ENCODE measurements at places on chromosomes 16 and 17.

GRCh38 chr16:725041-725376 lies 1.2 kb downstream of the CCDC78 start:
- DNase-seq: no peak

- DNase-seq: no peak
Observed at GRCh38 chr16:4828567-4829321, 18.3 kb downstream of the GLYR1 start.

- DNase-seq: no peak
Observed at GRCh38 chr16:89827383-89828198, 684 bp upstream of the SPIRE2 start.

DNA sequence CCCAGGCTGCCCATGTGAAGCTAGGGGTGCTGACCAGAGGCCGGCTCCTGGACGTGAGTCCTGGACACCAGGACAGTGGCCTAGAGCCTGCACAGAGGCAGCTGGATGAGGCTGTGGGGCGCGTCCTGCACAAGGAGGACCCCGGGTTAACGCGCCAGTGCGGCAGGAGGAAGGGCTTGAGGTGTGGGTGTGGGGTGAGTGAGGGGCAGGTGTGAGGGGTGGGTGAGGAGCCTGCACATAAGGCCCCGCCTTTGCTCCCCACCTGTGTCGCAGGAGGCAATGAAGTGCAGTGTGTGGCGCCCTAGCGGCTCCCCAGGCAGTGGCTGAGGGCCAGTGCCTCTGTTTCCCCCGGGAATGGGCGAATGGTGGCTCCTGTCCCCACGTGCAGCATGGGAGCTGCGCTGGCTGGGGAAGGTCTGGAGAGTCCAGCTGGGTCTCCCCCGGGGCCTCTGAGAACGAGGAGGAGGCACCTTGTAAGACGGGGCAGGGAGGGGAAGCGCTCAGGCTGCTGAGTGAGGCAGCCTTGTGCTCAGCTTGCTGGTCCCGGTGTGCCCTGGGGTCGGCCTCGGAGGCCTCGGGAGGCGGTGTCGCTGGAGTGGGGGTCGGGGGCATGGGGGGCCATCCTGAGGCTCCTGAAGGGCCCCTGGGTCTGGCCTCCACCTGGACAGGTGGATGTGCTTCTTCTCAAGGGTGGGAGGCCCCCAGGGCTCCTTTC lies 3.2 kb downstream of the CD7 start:
- DNase-seq: no peak

DNA sequence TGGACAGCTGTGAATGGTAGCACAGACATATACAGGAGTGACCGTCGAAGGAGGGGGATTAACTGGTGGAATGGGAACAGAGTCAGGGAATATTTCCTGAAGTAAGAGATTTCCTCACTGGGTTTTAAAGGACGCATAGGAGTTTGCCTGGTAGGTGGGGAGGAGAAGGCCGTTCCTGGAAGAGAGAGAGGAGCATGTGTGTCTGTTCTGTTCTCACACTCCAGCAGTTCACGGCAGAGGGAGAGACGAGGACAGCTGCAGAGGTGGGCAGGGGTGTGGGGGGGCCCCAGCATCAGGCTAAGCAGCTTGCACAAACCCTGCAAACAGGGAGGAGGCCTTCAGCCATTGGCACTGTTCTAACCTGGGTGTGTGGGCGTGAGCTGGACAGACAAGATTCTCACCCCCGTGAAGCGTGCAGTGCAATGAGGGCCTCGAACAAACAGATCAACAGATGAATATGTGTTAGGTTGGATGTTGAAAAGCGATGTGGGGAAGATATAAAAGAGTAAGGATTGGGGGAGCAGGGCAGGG lies 85.3 kb upstream of the GSE1 start:
- no peak for DNase-seq

DNA sequence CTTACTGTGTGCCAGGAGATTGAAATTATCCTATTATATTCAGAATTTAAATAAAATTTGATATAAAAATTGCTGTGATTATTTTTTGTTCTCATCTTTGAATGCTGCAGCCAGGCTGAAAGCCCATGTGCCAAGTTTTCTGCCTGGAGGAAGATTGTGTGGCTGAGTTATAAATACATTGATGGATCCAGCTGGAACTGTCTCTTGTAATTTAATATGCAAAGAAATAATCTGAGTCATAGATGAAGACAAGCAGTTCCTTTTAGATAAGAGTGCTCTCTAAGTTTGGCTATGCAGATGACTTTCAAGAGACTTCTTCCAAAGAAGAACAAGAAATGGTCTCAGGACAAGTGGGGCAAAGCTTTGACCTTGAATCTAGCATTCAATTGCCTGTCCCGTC lies 871.0 kb downstream of the CDH11 start:
- no peak for DNase-seq

GRCh38 chr17:38541281-38541680 lies 64.5 kb downstream of the SRCIN1 start:
- no peak for DNase-seq

DNA sequence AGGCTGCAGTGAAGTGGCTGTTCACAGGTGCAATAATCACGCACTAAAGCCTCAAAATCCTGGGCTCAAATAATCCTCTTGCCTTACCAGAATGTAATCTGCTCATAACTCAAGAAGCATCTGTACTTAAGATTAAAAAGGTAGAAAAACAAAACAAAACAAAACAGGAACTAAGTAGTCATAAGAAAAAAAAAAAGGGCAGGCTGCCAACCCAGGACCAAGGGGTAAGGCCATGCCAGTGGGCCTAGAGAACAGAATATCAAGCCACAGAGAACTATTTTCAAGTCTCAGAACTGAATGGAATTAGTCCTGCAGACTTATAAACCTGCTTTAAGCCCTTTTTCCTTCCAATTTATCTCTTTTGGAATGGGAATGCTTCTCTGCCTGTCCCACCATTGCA lies 64.8 kb upstream of the TBC1D3K start:
- no peak for DNase-seq

- DNase-seq: peak; percentile 25
Observed at GRCh38 chr17:10226930-10227695, 28.7 kb upstream of the GAS7 start.

- no peak for DNase-seq
Observed at GRCh38 chr16:72240466-72240865, 68.5 kb upstream of the PMFBP1 start.

GRCh38 chr16:78709137-78709884 lies 609.9 kb downstream of the WWOX start:
- DNase-seq: no peak

- DNase-seq: peak; percentile 52
Observed at GRCh38 chr17:31494259-31495021, 103.0 kb downstream of the RAB11FIP4 start.

DNA sequence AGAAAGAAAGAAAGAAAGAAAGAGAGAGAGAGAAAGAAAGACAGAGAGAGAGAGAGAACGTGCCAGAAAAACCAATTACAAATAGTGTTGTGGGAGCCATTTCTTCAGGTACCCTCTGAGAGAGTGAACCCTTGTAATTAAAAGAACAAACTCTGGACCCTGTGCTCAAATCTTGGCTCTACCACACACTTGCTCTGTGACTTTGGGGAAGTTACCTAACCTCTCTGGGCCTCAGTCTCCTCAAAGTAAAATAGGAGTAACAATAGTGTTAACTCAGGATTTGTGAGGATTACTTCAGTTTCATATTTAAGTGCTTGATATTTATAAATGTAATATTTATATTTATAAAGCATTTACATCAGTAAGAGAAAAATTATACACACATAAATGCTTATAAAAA lies 139.8 kb downstream of the GSG1L start:
- no peak for DNase-seq

DNA sequence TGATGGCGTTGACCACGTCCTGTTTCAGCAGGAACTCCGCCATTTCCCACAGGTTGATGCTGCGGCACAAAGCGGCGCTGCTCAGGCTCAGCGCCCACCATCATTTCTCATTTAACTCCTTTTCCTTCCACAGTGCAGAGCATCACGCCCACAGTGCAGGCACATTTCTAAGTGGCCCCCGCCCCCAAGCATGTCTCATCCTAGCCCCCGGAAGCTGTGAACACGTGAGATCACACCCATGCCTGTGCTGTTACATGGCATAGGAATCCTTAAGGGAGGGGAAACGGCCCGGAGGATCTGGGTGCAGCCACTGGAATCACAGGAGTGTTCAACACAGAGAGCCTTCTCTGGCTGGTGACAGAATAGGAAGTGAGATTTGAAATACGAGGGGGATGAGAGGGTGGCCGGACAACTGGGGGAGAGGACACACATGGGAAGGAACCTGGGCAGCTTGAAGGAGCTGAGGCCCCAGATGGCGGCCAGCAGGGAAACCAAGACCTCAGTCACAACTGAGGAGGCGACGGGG lies 4.7 kb downstream of the NAGPA start:
- DNase-seq: no peak

DNA sequence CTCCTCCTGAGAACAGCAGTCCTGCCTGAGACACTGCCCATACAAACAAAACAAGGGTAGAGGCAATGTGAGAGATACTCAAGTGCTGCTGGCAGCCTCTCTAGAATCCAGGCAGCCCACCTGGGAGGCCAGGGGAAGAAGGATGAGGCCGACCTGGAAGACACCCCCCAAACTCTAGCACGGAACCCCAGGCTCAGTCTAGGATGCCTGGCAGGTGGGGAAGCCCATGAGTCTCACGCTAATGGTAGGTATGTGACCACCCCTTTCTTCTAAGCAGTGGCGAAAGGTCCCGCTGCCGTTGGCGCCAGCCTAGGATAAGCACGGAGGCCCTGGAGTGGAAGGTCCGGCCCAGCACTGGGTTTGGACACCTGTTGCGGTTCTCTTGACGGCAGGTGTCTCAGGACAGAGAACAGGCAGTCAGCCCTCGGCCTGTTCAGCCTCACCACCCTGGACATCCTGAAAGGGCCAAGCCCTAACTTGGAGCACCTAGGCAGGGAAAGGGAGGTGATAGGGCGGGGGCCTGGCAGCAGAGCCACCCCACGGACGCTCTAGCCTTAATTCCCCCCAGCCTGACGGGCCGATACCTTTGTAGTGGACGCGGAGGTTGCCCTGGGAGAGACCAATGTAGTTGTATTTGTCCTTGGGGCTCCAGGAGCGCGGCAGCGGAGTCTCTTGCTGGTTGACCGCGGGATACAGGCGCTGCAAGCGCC lies 487 bp downstream of the RANBP10 start:
- no peak for DNase-seq

GRCh38 chr17:7833011-7833794 lies 814 bp upstream of the KDM6B start:
- DNase-seq: no peak

DNA sequence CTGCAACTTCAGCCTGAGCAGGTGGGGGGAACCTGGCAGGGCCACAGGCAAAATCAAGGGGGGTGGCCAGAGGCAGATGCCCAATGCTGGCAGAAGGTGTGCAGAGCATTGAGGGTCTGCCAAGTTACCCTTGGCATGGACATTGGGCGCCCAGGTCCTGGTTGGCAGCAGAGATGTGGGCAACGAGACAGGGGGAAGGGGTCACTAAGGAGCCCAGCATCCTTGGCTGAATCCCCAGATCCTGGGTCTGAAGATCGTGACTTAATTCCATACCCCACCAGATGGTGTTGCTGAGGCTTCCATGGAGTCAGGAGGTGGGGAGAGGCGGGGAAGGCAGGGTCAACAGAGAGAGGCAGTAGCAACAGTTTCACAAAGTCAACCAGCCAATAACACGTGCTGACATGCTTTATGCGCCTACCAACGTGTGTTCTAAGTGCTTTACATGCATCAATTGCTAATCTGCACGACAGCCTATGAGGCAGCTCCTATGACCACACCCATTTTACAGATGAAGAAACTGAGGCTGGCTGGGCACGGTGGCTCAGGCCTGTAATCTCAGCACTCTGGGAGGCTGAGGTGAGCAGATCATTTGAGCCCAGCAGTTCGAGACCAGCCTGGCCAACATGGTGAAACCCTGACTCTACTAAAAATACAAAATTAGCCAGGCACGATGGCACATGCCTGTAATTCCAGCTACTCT lies 83.3 kb downstream of the GSG1L start:
- DNase-seq: no peak

- DNase-seq: no peak
Observed at GRCh38 chr17:57935833-57936807, 19.1 kb downstream of the CUEDC1 start.

DNA sequence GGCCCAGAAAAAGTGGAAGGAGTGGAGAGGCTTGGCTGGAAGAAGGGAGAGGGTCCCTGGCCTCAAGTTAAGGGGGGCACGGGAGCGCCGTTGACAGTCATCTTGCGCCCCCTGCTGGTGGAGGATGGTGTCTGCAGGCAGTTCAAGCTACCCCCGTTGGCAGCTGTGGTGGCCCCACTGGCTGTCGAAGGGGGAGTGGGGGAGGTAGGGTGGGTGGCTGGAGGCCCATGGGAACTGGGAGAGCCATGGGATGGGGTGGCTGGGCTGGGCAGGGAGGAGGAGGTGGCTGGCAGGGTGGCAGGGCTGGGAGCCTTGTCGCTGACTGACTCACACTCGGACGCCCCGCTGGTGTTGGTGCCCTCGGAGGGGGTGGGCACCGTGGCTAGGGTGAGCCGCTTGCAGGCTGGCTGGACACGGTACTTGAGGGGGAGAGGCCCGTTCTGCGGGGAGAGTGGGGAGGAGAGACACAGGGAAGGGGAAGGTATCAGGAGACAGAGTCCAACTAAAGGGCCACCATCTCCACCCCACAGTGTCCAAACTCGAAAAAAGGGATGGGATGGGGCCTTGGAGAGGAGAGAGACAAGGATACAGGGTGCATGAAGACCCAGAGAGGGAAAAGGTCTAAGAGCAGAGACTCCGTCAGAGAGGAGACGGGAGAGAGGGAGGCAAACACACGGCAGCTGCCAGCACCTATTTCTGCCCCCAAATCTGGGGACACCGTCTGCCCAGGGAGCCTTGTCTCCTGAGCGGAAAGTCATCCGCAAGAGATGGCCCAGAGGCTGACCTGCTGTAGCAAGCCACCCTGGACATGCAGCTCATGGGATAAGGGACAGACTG lies 5.2 kb downstream of the CISD3 start:
- DNase-seq: peak; percentile 71

GRCh38 chr16:69848637-69849545 lies 86.8 kb downstream of the WWP2 start:
- no peak for DNase-seq

DNA sequence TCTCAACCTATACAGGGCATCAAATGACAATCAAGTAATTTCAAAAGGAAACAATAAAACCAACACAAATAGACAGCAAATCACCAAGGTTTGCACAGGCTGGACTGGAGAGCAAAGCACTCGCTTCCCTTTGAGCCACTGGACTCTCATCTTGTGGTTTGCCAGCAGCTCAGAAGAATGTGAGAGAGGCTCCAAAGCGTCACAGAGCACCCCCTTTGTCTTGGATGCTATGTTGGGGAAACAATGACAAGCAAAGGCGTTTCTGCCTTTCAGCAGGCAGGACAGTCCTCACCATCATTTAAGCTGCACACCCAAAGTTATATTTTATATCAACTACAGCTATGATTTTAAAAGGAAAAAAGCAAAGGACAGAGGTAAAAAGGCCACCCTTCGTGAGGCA lies 13.2 kb downstream of the SLC6A4 start:
- no peak for DNase-seq
